Purkinje cell (primary cell): ENCODE measurements at places on chromosomes 7 and 10. TPM values are rescaled to one million over a fixed set of nuclear protein-coding genes. Genes with fewer than 3 reads are reported as not detected.

The LRGUK gene
- 0.24 TPM in 1 of 2 replicates, not detected in the other for polyA plus RNA-seq

The INA gene
- polyA plus RNA-seq, result 332 and 395 TPM in 2 replicates

The CLDN4 gene
- polyA plus RNA-seq, result not detected in 2 replicates

The SLC26A3 gene
- not detected in 2 replicates for polyA plus RNA-seq

The SLC29A4 gene
- 1.1 and 1.2 TPM in 2 replicates for polyA plus RNA-seq

The NME8 gene
- polyA plus RNA-seq, result not detected in 2 replicates

The HYAL4 gene
- not detected in 2 replicates for polyA plus RNA-seq

The INHBA gene
- 0.38 and 0.42 TPM in 2 replicates for polyA plus RNA-seq
